ENCODE measurements at places on chromosomes 3 and 15.

GRCh38 chr3:64832098-64832497 is 144.3 kb upstream of the ADAMTS9 start:
- no peaks in the 10 kb centered on the region for H3K4me1 ChIP-seq
- H3K4me3 ChIP-seq = no peak overlapping the region
- H3K36me3 ChIP-seq = no peaks in the 10 kb centered on the region
- no peak for DNase-seq

GRCh38 chr15:58179741-58180381 is 41.7 kb downstream of the AQP9 start:
- H3K4me3 ChIP-seq = no peak overlapping the region
- H3K27ac ChIP-seq = no peak overlapping the region
- H3K36me3 ChIP-seq = no peaks in the 10 kb centered on the region
- no peak for DNase-seq

DNA sequence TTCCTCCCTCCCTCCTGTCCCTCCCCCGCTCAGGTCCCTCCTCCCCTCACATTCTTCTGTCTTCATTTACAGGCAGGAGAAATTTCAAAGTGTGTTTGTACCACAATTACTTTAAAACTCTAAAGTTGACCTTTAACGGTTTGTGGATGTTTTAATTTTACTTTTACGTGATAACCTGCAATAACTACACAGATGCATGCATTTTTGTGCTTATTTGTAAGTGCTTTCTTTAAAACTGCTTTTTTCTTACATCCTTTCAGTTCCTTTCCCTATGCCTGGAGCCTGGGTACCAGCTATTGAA is 51.8 kb upstream of the CGNL1 start:
- H3K27me3 ChIP-seq = peaks cover 19% of the 10 kb centered on the region
- no peak for DNase-seq
- peak overlapping the region; percentile 27 for H3K27ac ChIP-seq
- no peaks in the 10 kb centered on the region for H3K36me3 ChIP-seq
- H3K4me3 ChIP-seq = no peak overlapping the region

- H3K4me1 ChIP-seq = no peaks in the 10 kb centered on the region
- H3K36me3 ChIP-seq = no peaks in the 10 kb centered on the region
- no peak overlapping the region for H3K4me3 ChIP-seq
- H3K27me3 ChIP-seq = no peaks in the 10 kb centered on the region
- no peak overlapping the region for H3K27ac ChIP-seq
Observed at GRCh38 chr15:46681901-46682300, 1035.4 kb upstream of the SEMA6D start.

- no peaks in the 10 kb centered on the region for H3K4me1 ChIP-seq
- peaks cover 33% of the 10 kb centered on the region for H3K27me3 ChIP-seq
- no peaks in the 10 kb centered on the region for H3K36me3 ChIP-seq
- DNase-seq = no peak
- no peak overlapping the region for H3K27ac ChIP-seq
Observed at GRCh38 chr15:61807281-61807929, 252.8 kb downstream of the VPS13C start.

DNA sequence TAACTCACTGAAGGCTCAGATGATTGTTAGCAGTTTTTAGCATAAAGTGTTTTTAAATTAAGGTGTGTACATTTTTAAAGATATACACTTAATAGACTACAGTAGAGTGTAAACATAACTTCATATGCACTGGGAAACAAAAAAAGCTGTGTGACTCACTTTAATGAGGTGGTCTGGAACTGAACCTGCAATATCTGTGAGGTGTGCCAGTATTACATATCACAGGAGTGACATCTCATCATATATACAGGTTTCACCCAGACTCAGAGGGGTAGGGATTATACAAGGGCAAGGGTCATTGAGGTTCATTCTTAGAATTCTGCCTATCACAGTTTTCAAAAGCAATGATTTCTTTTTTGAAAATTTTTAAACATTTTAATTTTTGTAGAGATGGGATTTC is 7.3 kb upstream of the SNRK start:
- no peak overlapping the region for H3K4me3 ChIP-seq
- no peak overlapping the region for H3K27ac ChIP-seq
- DNase-seq = no peak
- H3K27me3 ChIP-seq = peaks cover 18% of the 10 kb centered on the region
- no peaks in the 10 kb centered on the region for H3K4me1 ChIP-seq

- peaks cover 51% of the 10 kb centered on the region for H3K27me3 ChIP-seq
- peaks cover 3% of the 10 kb centered on the region for H3K4me1 ChIP-seq
- DNase-seq = no peak
- H3K36me3 ChIP-seq = no peaks in the 10 kb centered on the region
- H3K27ac ChIP-seq = no peak within 1 kb of the TSS
- no peak within 1 kb of the TSS for H3K4me3 ChIP-seq
Observed at GRCh38 chr3:12759097-12759679, at the start of gene TMEM40. Gene TMEM40 (minus strand): TSS chr3:12759259. CDS start chr3:12749832, 9,427 bp downstream.

- H3K27ac ChIP-seq = peak overlapping the region; percentile 99
- DNase-seq = no peak
- no peaks in the 10 kb centered on the region for H3K27me3 ChIP-seq
- H3K4me3 ChIP-seq = peak overlapping the region; percentile 94
- H3K36me3 ChIP-seq = peaks cover 58% of the 10 kb centered on the region
Observed at GRCh38 chr3:9397906-9398699, 688 bp downstream of the SETD5 start.

GRCh38 chr3:194195611-194196010 is 59.7 kb downstream of the HES1 start:
- no peaks in the 10 kb centered on the region for H3K36me3 ChIP-seq
- H3K4me3 ChIP-seq = no peak overlapping the region
- peaks cover 2% of the 10 kb centered on the region for H3K4me1 ChIP-seq
- H3K27me3 ChIP-seq = peaks cover 68% of the 10 kb centered on the region

GRCh38 chr3:22373182-22373581 is 622.2 kb upstream of the ZNF385D start:
- no peaks in the 10 kb centered on the region for H3K4me1 ChIP-seq
- no peak for DNase-seq
- no peaks in the 10 kb centered on the region for H3K36me3 ChIP-seq

DNA sequence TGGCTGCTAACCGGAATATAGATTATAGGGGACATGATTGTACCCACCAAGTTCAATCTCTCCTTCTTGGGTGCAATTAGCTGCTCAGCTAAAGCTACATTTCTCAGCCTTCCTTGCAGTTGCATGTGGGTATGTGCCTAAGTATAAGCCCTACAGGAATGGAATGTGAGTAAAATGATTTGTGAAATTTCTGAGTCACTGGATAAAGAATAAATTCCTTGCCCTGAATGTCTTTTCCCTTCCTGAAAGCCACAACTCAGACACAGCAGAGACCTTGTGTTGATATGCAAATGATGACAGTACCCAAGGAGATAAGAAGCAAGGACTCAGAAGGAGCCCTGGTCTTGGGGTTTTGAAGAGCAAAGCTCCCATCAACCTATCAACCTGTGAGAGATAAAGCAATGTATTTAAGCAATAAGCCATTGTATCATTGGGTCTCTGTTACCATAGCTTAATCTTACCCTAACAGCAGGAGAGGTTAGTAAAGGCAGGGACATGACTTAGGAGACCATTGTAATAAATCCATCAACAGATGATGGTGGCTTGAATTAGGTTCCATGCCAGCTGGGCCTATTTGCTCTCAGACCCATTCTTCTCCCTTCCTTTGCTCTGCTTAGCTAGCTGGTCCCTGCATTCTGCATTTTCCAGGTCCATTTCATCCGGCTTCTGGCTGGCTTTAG is 25.6 kb upstream of the ZNF280D start:
- H3K27me3 ChIP-seq = no peaks in the 10 kb centered on the region
- H3K4me1 ChIP-seq = no peaks in the 10 kb centered on the region
- no peak overlapping the region for H3K27ac ChIP-seq
- H3K4me3 ChIP-seq = no peak overlapping the region
- DNase-seq = no peak
- H3K36me3 ChIP-seq = no peaks in the 10 kb centered on the region

DNA sequence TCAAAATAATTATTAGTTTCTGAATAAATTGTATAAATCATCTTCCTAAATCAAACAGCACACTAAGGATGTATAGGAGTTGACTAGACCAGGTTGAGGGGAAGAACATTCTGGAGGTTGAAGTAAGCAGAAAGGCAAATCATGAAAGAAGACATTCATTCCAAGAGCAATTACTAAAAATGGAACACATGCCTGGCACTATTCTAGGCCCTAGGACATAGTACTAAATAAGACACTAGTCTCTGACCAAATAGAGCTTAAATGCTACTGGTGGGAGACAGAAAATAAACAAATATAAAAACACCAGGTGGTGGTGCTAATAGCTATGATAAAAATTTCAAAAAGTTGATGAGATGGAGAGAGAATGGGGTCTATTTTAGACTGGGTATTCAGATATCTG is 190.1 kb downstream of the TBC1D5 start:
- H3K36me3 ChIP-seq = no peaks in the 10 kb centered on the region
- no peaks in the 10 kb centered on the region for H3K4me1 ChIP-seq
- DNase-seq = no peak
- no peaks in the 10 kb centered on the region for H3K27me3 ChIP-seq
- no peak overlapping the region for H3K27ac ChIP-seq

- H3K27me3 ChIP-seq = peaks cover 14% of the 10 kb centered on the region
- DNase-seq = no peak
- H3K36me3 ChIP-seq = peaks cover 3% of the 10 kb centered on the region
- H3K27ac ChIP-seq = no peak overlapping the region
Observed at GRCh38 chr3:53380306-53380705, 33.0 kb upstream of the DCP1A start.

DNA sequence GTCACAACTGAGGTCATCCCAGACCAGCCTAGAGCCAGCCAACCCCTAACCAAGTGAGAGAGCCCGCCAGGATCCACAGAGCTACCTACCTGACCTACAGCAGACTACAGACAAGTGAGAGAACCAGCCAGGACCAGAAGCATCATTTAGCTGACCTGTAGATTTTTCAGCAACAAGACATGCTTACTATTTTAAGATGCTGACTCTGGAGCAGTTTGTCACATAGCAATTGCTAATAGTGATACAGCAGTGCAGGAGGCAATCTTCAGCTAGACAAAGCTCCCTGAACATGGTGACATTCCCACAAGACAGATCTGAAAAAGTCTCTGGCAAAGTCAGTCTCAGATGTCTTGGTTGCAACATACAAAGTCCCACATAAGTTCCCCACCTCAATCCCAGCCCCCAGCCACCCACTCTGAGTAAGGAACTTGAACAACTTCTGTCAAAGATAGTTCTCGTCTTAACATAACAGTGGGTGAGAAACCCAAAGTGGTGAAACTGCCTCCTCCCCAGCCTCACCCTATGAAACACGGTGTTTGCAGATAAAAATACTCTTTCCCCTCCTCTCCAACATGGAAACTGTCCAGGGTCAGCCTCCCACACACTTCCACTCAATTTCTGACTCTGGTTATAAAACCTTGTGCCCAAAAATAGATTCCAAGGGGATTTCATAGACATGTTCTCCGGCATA is 120.3 kb upstream of the SLC6A11 start:
- peaks cover 3% of the 10 kb centered on the region for H3K36me3 ChIP-seq
- no peak for DNase-seq
- no peak overlapping the region for H3K27ac ChIP-seq

GRCh38 chr15:45635191-45635638 is 386 bp downstream of the SQOR start:
- H3K36me3 ChIP-seq = peaks cover 13% of the 10 kb centered on the region
- peaks cover 40% of the 10 kb centered on the region for H3K4me1 ChIP-seq
- no peaks in the 10 kb centered on the region for H3K27me3 ChIP-seq
- H3K27ac ChIP-seq = peak overlapping the region; percentile 95
- peak; percentile 53 for DNase-seq

- no peak overlapping the region for H3K27ac ChIP-seq
- H3K4me1 ChIP-seq = no peaks in the 10 kb centered on the region
- no peak overlapping the region for H3K4me3 ChIP-seq
- H3K36me3 ChIP-seq = no peaks in the 10 kb centered on the region
- no peak for DNase-seq
Observed at GRCh38 chr3:97778152-97778551, 13.6 kb downstream of the ARL6 start.

- H3K36me3 ChIP-seq = no peaks in the 10 kb centered on the region
- DNase-seq = no peak
- no peak overlapping the region for H3K27ac ChIP-seq
Observed at GRCh38 chr3:190528706-190529105, 14.8 kb downstream of the IL1RAP start.

DNA sequence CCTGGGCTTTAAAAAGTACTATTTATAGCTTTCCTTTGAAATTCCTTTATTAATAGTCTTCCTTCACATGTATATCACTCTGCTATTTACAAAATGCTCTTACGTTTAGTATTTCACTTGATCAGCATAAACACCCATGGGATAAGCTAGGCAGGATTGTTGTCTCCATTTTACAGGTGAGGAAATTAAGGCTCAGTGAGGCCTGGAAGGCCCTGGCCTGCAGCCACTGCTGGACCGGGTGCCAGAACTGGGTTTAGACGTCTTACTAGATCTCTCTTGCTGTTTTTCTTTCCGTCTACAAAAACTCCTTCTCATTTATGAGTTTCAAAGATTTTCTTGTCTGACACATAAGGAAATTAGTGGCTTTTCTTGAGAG is 236.4 kb downstream of the LPP start:
- peak overlapping the region; percentile 40 for H3K4me3 ChIP-seq
- no peaks in the 10 kb centered on the region for H3K27me3 ChIP-seq
- H3K36me3 ChIP-seq = no peaks in the 10 kb centered on the region
- no peak for DNase-seq
- H3K27ac ChIP-seq = peak overlapping the region; percentile 70

- H3K36me3 ChIP-seq = no peaks in the 10 kb centered on the region
- no peak for DNase-seq
- no peaks in the 10 kb centered on the region for H3K4me1 ChIP-seq
- peaks cover 27% of the 10 kb centered on the region for H3K27me3 ChIP-seq
- H3K4me3 ChIP-seq = no peak overlapping the region
Observed at GRCh38 chr15:44243829-44244228, 44.7 kb upstream of the GOLM2 start.

GRCh38 chr3:105662306-105662705 is 206.5 kb downstream of the CBLB start:
- H3K36me3 ChIP-seq = peaks cover 64% of the 10 kb centered on the region
- H3K27ac ChIP-seq = no peak overlapping the region
- DNase-seq = no peak
- no peaks in the 10 kb centered on the region for H3K27me3 ChIP-seq
- H3K4me3 ChIP-seq = no peak overlapping the region

GRCh38 chr3:79564192-79564591 is 203.6 kb downstream of the ROBO1 start:
- DNase-seq = no peak
- H3K4me1 ChIP-seq = no peaks in the 10 kb centered on the region
- no peak overlapping the region for H3K4me3 ChIP-seq
- no peaks in the 10 kb centered on the region for H3K36me3 ChIP-seq
- no peaks in the 10 kb centered on the region for H3K27me3 ChIP-seq
- H3K27ac ChIP-seq = no peak overlapping the region

- H3K27ac ChIP-seq = peak overlapping the region; percentile 67
Observed at GRCh38 chr3:129512595-129512994, 15.8 kb upstream of the RHO start.

DNA sequence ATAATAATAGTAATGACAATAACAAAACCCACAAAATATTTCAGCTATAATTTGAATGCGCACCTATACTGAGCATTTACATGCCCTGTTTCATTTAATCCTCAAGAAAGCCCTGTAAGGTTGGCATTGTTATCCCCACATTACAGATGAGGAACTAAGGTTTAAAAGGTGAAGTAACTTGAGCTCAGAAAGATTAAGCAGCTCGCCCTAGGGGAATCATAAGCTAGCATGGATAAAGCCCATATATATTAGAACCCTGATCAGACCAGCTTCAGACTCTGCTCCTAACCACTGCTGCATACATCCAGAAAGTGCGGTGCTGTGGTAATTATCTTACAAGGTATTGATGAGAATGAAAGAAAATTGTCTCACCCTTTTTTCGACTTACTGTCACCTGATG is 141.1 kb upstream of the CGNL1 start:
- H3K4me3 ChIP-seq = no peak overlapping the region
- DNase-seq = no peak
- H3K27me3 ChIP-seq = no peaks in the 10 kb centered on the region
- no peaks in the 10 kb centered on the region for H3K4me1 ChIP-seq
- no peak overlapping the region for H3K27ac ChIP-seq
